ENCODE measurements at places on chromosomes 12 and 14.
A peak's percentile ranks its signal among the peaks of the same experiment; 100 is the strongest.

DNA sequence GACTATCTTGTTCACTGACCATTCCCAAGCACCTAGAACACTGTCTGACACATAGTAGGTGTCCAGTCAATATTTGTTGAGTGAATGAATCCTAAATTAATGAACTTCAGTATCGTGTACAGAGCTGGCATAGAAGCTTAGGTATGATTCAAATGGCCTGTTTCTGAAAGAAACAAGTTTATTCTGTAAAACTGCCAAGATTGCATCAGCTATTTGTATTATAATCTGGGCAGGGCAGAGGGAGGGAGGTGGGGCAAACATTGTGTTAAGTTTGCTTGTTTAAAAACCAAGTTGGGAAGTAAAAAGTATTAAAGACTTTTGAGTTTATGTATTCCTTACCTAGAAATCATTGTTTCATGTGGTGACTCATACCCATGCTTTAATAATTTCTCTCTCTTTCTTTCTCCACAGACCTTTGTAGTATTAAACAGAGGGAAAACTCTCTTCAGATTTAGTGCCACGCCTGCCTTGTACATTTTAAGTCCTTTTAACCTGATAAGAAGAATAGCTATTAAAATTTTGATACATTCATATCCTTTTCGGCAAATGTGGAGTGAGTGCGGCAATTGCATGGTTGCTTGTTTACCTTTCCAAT, 92.8 kb downstream of the SCN8A start:
- no peak for DNase-seq

DNA sequence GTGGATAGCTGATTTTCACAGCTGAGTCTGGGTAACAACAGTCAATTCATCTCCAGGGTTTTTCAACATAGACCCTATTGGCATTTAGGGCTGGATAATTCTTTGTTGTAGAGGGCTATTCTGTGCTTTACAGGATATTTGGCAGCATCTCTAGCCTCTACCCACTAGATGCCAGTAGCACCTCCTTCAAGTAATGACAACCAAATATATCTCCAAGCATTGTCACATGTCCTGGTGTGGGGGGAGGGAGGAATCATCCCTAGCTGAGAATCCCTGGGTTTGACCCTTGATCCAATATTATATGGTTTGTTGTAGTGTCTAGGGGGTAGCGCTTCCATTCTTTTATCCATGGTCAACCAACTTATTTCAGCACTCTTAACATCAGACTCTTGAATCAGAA, 157.2 kb downstream of the ANO4 start:
- no peak for DNase-seq

DNA sequence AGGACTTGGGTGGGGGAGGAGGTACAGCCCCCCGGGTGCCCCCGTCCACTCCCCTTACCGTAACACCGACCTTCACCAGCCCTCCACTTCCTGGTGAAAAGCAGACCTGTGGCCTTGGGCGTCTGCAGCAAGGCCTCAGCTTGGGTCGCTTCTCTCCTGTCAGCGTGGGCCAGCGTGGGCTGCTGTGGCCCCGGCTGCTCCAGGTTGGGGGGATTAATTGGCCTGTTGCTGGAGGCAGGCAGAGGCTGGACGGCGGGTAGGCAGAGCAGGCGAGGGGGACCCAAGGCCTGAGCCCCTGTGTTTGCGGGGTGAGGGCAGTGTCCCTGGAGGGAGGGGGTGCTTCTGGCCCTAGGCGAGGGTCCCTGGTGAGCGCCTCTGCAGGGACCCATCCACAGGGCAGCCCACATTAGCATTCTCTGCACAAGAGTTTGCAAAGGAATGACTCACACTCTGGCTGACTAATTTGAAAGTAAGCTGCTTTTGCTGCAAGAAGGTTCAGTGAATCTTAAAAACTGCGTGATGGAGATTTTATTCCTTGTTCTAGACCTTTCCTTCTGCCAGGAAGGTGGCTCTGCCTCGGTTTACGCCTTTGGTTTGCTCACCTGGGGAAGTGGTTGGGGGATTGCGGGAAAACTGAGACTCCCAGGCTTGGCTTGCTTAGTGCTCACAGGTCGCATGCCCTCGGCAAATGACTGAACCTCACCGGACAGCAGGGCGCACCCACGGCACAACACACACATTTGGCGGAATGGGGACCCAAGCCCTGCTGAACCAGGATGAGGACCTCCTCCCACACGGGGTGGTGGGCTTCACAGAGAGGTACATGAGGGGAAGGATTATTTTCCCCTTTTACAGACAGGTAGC, 37.9 kb upstream of the DLK1 start:
- DNase-seq, result peak; percentile 70

- DNase-seq, result no peak
Observed at GRCh38 chr14:39843881-39844280, 411.6 kb upstream of the FBXO33 start.

DNA sequence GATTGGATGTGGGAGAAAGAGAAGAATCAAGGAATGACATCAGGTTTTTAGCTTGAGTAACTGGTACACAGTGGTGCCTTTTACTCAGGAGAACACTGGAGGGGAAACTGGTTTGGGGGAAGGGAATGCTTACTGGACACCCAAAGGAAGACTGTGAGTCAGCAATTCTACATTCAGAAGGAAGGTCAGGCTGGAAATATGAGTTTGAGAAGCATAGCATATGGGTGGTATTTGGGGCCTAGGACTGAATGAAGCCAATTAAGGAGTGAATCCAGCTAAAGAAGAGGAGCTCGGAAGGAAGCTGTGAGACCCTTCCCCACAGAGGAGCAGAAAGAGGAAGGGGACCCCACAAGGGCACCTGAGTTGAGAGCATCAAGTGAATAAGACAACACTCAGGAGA, 35.4 kb downstream of the DMAC2L start:
- peak; percentile 26 for DNase-seq

DNA sequence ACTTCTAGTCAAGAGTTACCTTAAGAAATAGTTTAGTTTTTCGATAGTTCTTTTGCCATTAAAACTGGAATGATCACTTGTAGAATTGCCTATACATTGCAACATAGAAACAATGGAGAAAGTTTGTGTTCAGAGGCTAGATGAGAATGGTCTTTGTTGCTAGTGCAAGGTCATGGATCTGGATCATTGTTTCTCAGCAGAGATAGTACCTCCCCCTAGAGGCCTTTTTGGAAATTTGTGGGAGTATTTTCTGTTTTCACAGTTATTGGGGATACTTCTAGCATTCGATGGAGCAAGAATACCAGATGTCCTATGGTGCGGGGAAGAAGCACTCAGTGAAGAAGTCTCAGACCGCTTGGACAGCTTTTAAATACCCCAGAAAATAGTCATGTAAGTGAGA, 138.8 kb upstream of the HMGA2 start:
- DNase-seq, result peak; percentile 54

DNA sequence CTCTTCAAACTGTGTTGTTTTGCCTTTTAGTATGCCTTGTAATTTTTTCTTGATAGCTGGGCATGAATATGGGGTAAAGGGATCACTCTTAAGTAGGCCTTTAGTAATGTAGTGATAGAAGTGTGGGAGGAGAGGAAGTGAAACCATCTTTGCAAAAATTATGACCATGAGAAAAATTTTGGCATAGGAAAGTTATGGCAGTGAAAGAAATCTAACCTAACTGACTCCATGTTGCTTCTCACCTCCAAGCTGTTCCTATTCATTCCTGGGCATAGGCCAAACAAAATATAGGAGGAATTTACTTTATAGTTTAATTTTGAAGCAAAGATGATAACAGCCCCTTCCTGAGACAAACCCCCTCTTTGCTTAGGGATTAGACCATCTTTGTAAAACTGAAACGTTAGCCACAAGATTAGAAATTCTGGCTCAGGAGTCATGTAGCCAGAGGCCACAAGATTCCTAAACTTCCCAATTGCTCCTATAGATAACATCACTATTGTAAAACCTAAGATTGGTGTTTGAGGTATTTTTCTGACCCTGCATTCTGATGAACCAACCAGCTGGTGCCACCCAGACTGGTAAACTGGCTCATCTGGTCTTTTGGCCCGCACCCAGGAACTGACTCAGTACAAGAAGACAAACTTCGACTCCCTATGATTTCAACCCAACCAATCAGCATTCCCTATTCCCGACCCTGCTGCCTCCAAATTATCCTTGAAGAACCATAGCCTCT, 45.8 kb downstream of the CRADD start:
- peak; percentile 13 for DNase-seq

GRCh38 chr12:121224591-121224990, 14.7 kb downstream of the P2RX4 start:
- no peak for DNase-seq

- DNase-seq, result no peak
Observed at GRCh38 chr12:51895378-51896135, 7.7 kb downstream of the ANKRD33 start.

- DNase-seq, result no peak
Observed at GRCh38 chr14:89058697-89059096, 234.2 kb downstream of the TTC8 start.

DNA sequence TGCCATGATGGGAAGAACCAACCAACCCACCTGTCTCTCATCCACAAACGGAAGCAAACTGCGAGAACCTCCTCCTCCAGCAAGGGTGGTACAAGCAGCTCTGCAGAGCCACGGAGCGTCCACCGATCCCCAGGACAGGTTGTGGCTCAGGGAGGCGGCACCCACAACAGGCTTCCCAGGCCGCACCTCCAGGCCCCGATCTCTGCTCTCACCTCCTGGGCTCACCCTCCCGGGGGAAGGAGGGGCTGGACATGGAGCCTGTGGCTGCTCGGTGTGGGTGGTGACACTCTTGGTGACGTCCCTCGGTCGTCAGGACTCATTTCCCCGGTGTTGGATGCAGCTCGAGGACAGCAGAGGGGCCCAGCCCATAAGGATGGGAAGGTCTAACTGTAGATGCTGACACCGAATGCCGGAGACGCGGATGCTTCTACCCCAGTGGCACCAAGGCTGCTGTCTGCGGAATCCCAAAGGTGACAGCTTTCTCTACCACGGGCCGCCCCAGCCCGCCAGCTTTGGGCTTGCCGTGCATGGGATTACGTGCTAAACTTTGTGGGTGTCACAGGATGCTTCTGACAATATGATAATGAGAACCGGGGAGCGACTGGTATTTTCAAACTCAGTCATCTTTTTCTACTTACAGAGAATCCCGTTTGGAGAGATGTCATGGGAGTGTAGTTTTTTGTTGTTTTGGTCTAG, 58.0 kb downstream of the STX2 start:
- no peak for DNase-seq

DNA sequence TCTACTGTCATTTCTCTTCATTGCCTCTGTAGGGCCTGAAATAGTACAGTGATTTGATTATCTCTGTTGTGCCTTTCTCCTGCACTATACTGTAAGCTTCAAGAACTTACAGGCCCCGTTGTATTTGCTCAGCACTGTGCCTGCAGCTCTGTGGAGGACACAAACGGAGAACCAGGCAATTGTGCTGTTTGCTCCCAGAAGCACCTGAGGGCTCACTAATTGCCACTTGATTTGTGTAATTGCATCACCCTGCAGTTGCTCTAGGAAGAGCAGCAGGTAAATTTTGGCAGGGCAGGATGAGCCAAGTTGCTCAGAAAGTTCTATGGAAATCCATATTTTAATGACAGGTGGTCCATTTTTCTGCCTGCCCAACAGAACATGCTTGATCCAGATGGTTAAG, 11.6 kb upstream of the KRT82 start:
- no peak for DNase-seq

DNA sequence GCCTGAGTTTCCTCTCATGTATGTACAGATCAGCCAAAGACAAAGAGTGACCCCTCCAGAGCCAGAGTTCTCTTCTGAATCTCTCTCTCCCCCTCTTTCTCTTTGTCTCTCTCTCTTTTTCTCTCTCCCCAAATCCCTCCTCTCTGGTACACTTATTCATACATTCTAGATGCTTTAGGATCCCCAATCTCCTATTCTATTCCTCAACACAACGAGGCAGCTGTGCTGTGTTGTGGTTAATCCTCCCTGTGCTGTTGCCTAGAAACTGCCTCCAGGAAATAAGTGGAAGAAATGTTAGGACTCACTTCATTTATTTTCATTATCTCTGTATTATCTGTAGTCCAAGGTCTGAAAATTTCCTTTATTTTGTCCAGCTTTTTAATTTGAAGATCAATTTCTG, 350.5 kb upstream of the OR4E1 start:
- DNase-seq, result no peak

- DNase-seq, result no peak
Observed at GRCh38 chr12:57579011-57579410, 12.0 kb upstream of the PIP4K2C start.

DNA sequence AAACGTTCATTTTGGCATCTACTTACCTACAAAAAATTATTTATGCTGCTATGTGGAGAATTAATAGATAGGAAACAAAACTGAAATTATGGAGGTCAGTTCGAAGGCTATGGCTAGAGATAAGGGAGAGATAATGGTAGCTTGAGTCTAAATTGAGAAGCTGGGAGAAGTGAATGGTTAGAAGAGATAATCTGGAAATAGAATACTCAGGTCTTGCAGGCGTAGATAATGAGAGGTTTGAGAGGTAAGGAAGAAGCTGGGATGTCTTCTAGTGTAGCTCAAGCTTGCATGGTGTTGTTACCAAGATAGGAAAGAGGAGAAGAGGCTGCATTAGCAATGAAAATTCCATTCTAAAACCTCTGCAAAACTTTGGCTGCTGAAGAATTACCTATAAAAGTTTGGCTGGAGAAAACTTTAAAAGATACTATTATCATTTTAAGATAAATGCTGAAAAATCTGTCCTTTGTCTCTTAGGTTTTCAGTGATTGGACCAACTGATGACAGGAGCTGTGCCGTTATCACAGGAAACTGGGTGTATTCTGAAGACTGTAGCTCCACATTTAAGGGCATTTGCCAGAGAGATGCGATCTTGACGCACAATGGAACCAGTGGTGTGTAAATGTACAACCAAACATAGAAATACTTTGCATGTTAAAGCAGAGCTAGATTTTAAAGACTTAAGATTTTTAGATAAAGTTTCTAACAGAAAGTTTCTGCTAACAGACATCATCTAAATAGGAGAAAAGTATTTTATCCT, 14.1 kb downstream of the KLRF2 start:
- no peak for DNase-seq

GRCh38 chr12:633731-634130, 29.5 kb downstream of the NINJ2 start:
- DNase-seq, result no peak

DNA sequence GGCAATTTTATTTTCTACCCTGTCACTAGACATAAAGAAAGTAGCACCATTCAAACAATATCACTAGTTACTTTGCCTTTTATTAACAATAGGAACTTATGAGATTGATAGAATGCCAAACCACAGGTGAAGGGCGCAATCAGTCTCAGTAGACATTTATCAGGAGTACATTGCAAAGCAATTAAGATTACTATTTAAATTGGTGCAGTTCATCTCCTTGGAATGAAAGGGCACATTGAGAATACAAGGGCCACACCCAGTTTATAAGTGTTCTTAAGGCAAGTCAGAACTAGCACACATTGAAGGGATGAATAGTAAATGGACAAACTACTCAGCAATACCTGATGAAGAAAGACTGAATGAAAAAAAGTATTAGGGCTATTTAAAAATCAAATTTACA, 601.4 kb downstream of the C12orf50 start:
- DNase-seq, result no peak

- DNase-seq, result no peak
Observed at GRCh38 chr14:61812347-61813095, 50.3 kb downstream of the SNAPC1 start.

DNA sequence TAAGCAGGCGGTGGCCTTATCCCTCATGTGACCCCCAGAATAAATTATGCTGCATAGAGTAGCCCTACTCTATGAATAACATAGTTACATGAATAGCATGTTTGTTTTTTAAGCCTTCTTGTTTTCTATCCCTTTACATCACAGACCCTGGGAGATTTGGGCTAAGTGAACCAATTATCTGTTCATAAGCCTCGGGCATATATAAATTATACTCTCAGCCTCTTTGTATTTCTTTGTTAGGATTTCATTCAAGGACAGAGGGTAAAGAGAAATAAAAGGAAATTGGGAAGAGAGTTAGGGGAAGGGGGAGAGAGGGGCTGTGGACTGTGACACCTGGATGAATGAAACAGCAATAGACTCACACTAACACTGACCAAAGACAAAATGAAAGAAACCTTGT, 35.3 kb upstream of the RTRAF start:
- DNase-seq, result no peak

Data from NB4 (cell line).